Iris pigment epithelial cell (primary cell): ENCODE measurements at places on chromosomes 13 and 19.

DNA sequence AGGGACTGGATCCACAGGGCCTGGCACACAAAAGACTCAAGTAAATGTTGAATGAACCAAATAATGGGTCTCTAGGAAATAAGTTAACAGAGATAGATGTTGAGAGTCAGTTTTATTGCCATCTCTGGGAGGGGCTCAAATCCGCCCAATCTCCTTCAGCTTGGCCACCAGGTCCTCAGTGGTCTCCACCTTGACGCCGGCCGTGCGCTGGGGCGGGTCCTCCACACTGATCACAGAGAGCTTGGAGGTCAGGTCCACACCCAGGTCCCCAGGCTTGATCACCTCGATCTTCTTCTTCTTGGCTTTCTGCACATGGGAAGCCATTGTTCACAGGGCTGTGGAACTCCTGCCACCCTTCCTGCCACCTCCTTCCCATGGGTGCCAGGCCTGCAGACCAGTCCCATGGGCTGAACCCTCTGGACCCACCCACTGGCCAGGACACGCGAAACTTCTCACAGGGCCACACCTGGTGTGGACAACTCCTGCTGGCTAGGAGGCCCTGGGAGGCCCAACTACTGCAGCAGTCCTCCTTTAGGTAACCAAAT lies 3.2 kb upstream of the VSIG10L start:
- DNase-seq = no peak

DNA sequence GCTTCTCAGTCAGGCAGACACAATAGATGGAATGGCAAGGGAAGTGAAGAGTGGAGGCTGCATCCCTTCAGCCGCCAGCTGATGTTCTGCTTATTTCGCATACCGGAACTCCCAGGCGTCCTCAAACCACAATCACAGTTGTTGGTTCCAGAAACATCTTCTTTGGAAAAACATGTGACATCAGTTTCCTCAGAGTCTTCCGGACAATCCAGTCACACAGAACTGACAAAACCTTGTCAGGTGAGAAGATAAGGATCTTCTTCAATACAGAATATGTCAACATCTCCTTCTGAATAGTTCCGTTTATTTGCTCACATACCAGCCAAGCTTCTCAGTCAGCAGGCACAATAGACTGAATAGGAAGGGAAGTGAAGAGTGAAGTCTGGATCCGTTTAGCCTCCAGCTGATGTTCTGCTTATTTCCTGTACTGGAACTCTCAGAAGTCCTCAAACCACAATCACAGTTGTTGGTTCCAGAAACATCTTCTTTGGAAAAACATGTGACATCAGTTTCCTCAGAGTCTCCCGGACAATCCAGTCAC lies 45.1 kb upstream of the CEACAM21 start:
- no peak for DNase-seq

DNA sequence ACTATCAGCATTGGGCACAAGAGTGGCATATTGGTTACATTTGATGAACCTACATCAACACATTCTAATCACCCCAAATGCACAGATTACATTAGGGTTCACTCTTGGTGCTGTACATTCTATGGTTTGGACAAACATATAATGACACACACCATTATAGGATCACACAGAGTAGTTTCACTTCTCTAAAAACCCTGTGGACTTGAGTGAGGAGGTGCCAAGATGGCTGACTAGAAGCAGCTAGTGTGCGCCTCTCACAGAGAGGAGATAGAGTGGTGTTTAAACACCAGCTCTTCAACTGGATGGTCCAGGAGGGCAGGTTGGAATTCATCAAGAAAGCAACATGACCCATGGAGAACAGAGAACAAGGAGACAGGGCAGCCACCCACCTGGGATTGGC lies 265.6 kb downstream of the TDRD3 start:
- no peak for DNase-seq

DNA sequence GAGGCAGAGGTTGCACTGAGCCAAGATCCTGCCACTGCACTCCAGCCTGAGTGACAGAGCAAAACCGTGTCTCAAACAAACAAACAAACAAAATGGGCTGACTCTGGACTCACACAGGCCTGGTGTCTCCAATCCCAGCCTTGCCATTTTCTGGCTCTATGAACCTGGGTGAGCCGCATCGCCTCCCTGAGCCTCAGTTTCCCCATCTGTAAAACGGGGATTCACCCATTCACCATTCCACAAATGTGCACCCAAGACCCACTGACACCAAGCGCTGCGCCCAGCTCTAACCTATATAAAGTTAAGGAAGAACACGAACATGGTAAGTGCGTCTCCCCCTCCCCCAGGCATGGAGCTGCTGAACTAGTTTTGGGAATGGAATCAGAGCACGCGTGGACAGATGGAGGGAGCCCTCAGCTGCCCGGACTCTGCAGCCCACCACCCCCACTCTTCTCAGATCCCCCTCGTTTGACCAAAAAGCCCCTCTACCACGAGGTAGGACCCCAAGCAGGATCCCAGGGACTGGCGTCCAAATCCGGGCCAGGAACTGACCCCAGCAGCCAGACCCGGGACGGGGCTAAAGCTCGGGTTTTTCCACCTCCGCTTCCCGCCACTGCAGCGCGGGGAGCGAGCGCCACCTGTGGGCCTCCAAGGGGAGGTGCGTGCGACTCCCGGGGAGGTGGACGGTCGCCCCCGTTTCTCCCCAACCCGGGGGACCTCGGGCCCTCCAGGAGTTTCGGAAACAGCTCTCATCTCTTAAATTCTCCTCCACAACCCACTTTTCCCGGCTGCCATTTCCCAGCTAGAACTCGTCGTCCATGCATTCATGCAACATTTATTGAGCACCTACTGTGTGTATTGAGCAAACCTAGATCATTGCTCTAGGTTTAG lies 33.0 kb upstream of the ADGRE5 start:
- DNase-seq = peak; percentile 26

DNA sequence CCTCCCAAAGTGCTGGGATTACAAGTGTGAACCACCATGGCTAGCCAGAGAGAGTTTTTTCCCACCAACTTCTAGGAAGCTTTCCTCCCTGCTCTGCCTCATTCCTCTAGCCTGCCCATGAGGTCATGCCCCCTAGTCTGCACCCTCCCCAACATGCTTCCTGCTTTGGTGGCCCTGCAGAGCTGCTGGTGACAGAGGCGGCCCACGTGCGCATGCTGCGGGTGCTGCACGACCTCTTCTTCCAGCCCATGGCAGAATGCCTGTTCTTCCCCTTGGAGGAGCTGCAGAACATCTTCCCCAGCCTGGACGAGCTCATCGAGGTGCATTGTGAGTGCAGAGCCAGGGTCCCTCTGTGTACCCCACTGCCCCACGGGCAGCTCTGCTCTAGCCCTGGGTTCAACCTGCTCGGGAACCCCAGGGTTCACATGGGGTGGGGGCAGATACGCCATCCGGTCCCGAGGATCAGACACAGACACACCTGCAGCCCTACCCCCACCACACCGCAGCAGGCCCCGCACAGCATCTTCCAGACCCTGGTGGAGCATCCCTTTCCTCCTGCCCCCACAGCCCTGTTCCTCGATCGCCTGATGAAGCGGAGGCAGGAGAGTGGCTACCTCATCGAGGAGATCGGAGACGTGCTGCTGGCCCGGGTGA lies 18.9 kb downstream of the ARHGEF1 start:
- DNase-seq = no peak

- peak; percentile 60 for DNase-seq
Measured at GRCh38 chr13:95896301-95896700, 156.9 kb downstream of the UGGT2 start.

DNA sequence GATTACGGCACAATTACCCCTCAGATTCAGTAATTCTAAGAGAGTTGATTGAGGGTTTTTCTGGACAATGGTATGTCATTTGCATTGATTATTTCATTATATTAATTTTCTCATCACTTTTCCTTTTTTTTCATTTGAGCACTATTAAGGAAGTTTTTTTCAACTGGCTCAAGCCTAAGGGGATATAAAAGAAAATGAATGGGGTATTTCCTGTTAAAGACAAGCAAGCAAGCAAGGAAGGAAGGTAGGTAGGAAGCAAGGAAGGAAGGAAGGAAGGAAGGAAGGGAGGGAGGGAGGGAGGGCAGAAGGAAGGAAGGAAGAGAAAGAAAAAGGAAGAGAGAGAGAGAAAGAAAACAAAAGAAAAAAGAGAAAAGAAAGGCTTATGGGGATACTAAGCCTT lies 620.3 kb downstream of the DIAPH3 start:
- no peak for DNase-seq

- DNase-seq = peak; percentile 89
Measured at GRCh38 chr13:45367358-45367757, 26.4 kb upstream of the TPT1 start.

DNA sequence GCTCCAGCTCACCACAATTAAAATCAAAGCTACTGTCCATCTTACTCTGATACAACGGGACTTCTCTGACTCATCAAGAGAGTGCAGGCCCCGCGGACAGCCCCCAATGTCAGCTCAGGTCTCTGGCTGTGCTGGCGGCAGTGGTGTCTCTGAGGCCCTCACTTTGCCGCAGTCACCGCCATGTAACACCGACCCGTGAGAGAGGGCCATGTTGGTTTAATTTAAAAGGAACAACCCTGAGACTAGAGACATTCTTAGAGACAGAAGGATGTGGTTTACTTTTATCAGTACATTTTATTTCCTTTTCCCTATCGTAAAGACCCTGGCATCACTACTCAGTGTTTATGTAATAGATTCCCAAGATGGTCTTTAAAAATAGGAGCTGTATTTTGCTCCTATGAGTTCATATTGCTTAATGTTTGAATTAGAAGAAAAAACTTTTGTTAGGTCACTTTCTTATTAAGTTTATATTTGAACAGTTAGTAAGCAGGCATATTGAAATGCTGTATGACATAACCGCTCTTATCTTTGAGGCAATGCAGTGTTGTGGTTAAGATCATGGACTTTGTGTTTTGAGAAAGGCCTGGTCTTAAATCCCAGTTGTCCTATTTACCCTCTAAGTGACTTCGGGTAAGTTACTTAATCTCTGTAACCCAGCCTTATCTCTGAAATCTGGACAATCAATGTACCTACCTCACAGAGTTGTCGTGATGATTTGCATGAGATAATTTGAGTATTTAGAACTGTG lies 23.4 kb downstream of the DGKH start:
- peak; percentile 87 for DNase-seq

DNA sequence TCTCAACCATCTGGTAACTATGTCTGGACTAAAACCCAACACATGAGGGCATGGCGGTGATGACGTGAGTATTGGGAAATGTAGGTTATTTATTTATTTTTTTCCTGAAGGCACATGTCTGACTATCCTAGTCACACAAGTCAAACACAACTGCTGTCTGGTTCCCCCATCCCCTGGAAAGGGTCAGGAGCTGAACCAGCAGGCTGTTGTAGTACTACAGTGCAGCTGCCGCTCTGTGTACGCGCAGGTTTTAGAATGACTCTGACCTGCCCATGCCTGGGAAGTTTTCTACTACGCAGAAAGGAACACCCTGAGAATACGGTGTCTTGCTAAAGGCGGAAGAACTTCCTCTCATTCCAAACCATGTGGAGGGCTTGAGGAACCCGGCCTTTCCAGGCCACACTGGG lies 1.2 kb downstream of the SLC7A1 start:
- DNase-seq = peak; percentile 88
